Naive thymus-derived CD8-positive, alpha-beta T cell (primary cell): ENCODE measurements at places on chromosomes 5 and 9.

GRCh38 chr9:124322618-124323432 lies 65.1 kb downstream of the NEK6 start:
- H3K4me1 ChIP-seq, result no peaks in the 10 kb centered on the region
- no peak overlapping the region for H3K27ac ChIP-seq
- no peaks in the 10 kb centered on the region for H3K27me3 ChIP-seq
- H3K4me3 ChIP-seq, result no peak overlapping the region

GRCh38 chr5:33379757-33380156 lies 61.0 kb upstream of the TARS1 start:
- H3K27ac ChIP-seq, result no peak overlapping the region
- peaks cover 6% of the 10 kb centered on the region for H3K27me3 ChIP-seq
- H3K4me3 ChIP-seq, result no peak overlapping the region
- H3K4me1 ChIP-seq, result no peaks in the 10 kb centered on the region
- no peak for DNase-seq
- no peaks in the 10 kb centered on the region for H3K36me3 ChIP-seq

DNA sequence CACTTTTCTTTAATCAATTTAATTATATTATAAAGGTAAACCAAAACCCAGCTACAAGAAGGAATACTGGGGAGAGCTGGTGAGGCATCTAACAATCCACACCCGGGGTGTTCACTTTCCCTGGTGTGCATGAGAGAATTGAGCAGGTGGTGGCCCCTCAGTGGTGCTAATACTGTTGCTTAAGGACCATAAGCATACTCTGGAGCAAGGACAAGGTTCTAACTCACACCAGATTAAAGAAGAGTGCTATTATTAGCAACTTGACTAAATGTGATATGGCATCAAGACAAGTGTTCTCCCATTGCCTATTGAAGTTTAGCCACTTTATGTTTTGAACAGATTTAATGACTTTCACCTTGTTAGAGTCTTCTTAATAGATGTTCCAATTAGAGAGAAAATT lies 8.8 kb downstream of the RGS7BP start:
- peaks cover 3% of the 10 kb centered on the region for H3K27me3 ChIP-seq
- H3K4me1 ChIP-seq, result no peaks in the 10 kb centered on the region
- no peak overlapping the region for H3K27ac ChIP-seq

DNA sequence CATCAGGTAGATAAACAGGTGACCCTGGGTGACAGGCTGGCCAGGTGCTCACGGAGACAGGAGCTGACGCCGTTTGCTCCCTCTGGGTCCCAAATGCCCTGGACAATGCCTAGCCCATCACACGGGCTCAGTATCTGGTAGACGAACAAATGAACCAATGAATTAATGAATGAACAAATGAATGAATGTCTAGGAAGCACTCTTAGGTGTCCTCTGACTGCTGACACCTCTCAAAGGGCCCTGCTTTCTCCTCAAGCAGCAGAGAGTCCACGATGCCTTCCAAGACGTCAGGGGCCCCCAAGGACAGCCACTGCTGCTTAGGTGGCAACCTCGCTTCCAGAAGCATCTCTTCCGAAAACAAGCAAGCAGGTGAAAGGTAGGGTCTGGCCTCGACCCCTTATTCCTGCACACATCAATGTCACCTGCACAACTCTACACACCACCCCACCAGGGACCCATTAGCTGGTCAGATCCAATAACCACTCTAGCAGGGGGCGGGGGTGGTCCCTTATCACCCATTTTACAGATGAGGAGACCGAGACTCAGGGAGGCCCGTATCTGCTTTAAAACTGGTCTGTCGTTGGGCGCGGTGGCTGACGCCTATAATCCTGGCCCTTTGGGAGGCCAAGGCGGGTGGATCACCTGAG lies 45.2 kb downstream of the VAV2 start:
- H3K4me1 ChIP-seq, result peaks cover 24% of the 10 kb centered on the region
- no peak for DNase-seq
- no peak overlapping the region for H3K27ac ChIP-seq
